MCF 10A (cell line): ENCODE measurements at places on chromosomes 12 and 14.
A peak's percentile ranks its signal among the peaks of the same experiment; 100 is the strongest.

- no peak for DNase-seq
These were observed 185.3 kb downstream of the KIF26A start for GRCh38 chr14:104323551-104324175.

- no peak for DNase-seq
These were observed 2.9 kb upstream of the MYH7 start for GRCh38 chr14:23438101-23438971.

DNA sequence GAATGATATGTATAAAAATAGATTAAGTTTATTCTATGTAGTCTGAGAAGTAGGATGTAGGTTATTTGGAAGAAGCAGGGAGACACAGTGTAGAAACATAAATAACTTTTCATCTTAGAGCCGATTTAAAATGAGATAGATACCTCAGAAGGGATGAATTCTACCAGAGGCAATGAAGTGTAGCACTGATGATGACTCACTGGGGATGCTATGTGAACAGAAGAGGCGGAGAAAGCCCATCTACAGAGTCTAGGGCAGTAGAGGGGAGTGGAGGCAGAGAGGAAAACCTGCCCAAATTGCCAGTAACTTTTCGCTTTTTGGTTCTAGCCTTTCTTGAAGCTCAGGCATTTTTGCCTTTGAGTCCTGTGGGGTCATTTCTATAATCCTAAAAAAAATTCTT lies 451.8 kb downstream of the ATP23 start:
- peak; percentile 20 for DNase-seq

- peak; percentile 39 for DNase-seq
These were observed 197.3 kb downstream of the TMTC3 start for GRCh38 chr12:88339254-88339949.

- DNase-seq: no peak
These were observed 350.9 kb downstream of the C12orf75 start for GRCh38 chr12:105681341-105681740.

GRCh38 chr14:39050389-39050788 lies 52.6 kb downstream of the SEC23A start:
- DNase-seq: peak; percentile 59

GRCh38 chr14:31449971-31450610 lies 7.2 kb downstream of the DTD2 start:
- peak; percentile 46 for DNase-seq

GRCh38 chr12:197347-197746 lies 16.6 kb downstream of the SLC6A12 start:
- DNase-seq: no peak
